NCI-H187 (cell line): ENCODE measurements at places on chromosomes 3 and 15.

DNA sequence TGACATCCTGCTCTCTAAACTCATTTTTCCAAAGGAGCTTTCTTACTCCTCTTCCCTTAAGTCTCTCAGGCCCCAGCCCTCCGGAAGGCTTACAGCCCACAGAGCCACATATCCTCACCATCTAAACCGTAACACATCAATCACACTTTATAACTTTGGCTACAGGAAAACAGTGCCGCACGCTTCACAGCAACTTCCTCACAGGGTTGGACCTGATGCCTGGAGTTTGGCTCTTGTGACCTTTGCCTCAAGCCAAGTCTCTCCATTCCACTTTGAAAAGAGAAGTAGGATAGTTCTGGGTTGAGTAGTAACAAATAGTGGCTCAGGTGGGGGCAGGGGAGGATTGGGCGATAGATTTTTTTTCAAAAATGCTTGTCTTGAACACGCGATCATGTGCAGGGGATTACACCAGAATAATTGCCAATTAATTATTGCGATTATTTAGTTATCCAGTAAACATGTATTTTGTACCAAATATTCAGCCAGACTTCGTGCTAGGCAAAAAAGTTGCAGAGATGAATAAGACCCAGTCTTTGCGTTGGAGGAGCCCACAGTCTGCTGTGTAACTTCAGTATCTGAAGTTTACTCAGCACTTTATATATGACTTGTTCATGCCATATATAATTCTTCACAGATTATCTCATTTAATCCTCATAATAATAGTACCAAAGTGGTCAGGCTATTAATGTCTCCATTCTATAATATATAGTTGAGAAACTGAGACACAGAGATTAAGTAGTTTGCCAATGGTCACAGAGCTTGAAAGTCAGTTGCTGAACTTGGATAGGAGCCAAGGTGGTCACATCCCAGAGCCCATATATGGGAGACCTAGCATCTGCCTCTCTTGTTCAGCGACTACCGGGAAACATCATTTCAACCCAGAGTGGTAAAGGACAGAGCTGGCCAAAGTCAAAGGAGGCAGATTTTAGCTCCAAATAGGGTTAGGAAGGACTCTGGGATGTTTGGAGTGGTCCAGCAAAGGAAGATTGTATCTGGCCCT is 2.4 kb upstream of the ETV5 start:
- DNase-seq, result no peak

DNA sequence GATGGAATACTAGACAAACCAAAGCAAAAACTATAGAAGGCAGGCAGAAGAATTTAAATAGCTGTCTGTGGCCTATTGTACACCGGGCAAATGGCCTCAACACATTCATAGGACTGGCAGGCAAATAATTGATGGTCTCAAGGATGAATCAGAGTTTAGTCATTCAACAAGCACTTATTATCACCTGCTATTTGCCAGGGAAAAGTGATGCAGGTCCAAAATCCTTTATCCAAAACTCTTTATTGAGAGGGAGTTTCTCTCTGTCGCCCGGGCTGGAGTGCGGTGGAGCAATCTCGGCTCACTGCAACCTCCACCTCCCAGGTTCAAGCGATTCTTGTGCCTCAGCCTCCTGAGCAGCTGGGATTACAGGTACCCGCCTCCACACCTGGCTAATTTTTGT is 2.3 kb downstream of the EIF2AK4 start:
- no peak for DNase-seq

DNA sequence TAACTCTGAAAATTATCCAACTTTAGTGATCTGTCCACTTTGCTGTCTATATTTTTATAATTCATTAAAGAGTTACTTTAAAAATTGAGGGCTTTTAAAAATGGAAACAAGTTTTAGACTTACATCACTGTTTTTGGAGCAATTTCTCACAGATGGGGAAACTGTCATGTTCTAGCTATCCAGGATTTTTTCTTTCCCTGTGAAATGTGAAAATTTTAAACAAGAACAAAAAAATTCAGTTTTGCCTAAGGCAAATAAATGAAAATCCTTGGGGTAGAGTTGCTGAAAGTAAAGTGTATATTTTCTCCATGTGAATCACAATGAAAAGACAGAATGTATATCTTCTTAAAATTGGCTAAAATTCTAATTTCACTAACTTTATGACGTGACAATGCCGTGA is 553.7 kb downstream of the MCTP2 start:
- DNase-seq, result no peak

DNA sequence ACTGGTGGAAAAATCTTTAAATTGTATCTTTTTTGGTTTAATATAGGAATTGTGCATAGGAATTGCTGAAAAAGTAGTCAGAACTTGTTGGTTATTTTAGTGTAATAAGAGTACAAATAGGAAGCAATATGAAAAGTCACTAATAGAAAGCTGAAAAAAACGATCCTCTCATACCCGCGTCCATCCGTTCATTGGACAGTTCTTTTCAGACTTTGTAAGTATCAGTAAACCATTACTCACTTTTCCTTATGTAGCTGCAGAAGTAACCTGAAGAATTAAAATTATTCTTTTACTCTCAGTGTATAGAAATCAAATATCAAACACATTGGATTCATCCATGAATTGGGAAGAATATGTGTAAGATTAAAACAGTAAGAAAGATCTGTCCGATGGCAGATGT is 4.4 kb downstream of the FNDC3B start:
- no peak for DNase-seq

DNA sequence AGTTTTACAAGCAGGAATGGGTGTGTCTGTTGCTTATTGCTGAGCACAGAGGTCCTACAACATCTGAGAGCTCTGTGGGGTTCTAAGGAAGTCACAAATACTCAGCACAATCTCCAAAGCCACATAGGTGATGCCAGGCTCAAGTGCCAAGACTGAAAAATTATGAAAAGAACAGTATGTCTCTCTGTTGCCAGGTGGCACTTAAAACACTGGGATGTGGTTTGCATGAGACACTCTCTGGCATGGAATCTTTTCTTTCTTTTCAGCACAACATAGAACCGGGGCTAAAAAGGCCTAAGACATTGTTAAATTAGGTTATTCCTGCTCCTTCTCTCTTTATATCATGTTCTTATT is 127.3 kb upstream of the PRICKLE2 start:
- DNase-seq, result no peak

- no peak for DNase-seq
Observed at GRCh38 chr3:193614430-193614829, 21.4 kb downstream of the OPA1 start.

GRCh38 chr3:15479400-15480224 is 41.9 kb downstream of the COLQ start:
- DNase-seq, result no peak

- no peak for DNase-seq
Observed at GRCh38 chr3:146682171-146682570, 77.0 kb upstream of the PLSCR5 start.

DNA sequence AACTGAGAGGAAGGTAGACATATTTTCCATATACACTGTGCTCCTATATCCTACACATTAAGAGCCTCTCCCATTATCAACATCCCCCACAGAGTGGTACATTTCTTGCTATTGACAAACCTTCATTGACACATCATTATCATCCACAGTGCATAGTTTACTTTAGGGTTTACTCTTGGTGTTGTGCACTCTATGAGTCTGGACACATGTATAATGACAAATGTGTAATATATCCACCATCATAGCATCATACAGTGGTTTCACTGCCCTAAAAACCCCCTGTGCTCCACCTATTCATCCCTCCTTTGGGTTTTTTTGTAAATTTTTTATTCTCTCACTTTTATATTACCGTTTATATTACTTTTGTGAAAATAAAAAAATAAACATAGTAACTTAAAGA is 22.2 kb upstream of the CLDN18 start:
- no peak for DNase-seq

- no peak for DNase-seq
Observed at GRCh38 chr3:196694202-196694638, 17.8 kb downstream of the CEP19 start.

- no peak for DNase-seq
Observed at GRCh38 chr15:57307527-57308169, 68.7 kb upstream of the CGNL1 start.

GRCh38 chr15:37108381-37109167 is 8.2 kb upstream of the MEIS2 start:
- no peak for DNase-seq

GRCh38 chr3:148318240-148318639 is 379.5 kb upstream of the AGTR1 start:
- no peak for DNase-seq

GRCh38 chr15:61339516-61339915 is 110.4 kb upstream of the RORA start:
- DNase-seq, result no peak

DNA sequence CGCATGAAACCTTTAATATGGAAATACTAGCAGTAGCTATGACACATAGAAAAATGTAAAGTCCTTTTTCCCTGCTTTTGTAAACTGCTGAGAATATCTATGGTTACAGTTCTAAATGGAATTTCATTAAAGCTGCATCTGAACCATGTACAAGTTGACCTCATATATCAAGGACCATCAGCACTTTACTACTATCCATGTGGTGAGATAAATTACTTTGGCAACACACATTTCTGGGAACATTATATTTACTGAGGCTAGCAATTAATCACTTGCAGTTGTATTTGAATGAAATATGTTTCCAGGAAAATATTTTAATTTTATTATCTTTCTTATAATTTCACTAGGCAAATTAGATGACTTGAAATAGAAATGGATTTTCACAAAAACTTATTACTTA is 545.5 kb downstream of the NAALADL2 start:
- DNase-seq, result no peak

GRCh38 chr3:25775936-25776335 is 7.3 kb downstream of the NGLY1 start:
- DNase-seq, result no peak

DNA sequence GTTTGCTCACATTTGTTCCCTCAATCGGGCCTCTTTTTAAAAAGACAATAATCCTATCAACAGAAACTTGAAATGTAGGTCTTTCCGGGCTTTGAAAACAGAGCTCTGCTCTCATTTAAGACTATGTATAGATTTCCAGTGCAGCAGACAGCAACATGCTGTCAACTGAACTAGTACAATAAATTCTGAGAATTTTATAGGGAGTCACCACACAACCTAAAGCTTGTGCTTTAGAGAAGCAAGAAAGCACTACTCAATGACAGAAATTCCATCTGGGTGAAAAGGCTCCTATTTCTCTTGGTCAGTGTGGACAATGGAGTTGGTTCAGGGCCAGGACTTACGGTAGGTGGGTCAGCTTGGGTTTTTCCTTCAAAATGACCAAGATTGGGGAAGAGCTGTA is 583.5 kb downstream of the ROBO1 start:
- no peak for DNase-seq

GRCh38 chr3:172543884-172544283 is 20.7 kb upstream of the TNFSF10 start:
- DNase-seq, result no peak

GRCh38 chr15:90496791-90497190 is 32.9 kb upstream of the CRTC3 start:
- DNase-seq, result no peak

DNA sequence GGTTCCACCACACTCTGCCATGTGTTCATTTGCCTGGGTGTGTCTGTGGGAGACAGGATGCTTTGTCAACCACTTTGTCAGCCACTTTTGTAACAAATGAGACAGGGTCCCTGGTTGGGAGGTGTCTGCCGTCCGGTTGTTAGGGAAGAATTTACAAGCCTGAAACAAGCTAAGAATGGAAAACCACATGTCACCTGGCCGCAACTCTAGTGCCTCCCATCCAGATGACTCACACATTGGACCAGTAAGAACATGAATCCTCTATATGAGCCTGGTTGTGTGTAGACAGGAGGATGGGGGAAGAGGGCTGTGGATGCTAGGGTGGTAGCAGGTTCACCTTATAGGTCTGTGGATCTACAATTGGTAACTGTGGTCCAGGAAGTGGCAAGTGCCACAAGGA is 335.3 kb downstream of the CLSTN2 start:
- no peak for DNase-seq
